NCI-H1048 (cell line): ENCODE measurements at places on chromosomes 2 and 18.

GRCh38 chr2:168210895-168211570, 36.4 kb downstream of the STK39 start:
- DNase-seq: no peak

DNA sequence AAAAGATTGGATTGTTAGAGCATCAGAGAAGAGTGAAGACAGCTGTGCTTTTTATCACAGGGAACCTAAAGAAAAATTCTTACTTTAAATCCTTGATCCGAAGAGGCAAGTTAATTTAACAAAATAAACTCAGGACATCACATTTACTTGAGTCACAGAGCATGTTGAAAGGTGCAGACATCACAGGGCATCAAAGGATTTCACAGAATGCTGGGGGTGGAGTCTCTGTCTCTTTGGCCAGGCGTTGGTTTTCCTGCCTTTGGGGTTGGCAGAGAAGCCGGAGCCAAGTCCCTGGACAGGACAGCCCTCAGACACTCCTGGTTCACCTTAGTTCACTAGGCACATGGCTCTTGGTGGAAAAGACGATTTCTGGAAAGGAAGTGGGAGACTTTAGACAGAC, 56.3 kb downstream of the SH3RF3 start:
- DNase-seq: no peak

DNA sequence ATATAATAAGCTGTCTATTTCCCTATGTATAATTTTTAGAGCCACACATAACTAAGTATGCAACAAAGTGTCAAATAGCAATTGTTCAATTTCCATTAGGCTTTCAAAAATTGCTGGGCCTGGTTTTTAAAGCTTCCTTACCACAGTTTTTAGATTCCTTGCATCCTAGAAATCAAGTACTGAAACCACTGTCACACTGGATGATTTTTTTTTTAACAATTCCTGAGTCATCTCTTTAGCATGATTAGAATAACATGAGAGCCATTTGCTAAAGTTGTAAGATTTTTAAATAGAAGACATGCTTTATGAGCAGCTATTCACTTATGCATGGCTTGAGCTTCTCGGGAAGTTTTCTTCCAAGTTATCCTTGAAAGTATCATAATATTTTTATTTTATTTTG, 319.5 kb upstream of the NXPH2 start:
- no peak for DNase-seq

- DNase-seq: no peak
Observed at GRCh38 chr2:213104092-213104902, 47.1 kb downstream of the IKZF2 start.

GRCh38 chr2:149564097-149564496, 23.5 kb downstream of the MMADHC start:
- no peak for DNase-seq

DNA sequence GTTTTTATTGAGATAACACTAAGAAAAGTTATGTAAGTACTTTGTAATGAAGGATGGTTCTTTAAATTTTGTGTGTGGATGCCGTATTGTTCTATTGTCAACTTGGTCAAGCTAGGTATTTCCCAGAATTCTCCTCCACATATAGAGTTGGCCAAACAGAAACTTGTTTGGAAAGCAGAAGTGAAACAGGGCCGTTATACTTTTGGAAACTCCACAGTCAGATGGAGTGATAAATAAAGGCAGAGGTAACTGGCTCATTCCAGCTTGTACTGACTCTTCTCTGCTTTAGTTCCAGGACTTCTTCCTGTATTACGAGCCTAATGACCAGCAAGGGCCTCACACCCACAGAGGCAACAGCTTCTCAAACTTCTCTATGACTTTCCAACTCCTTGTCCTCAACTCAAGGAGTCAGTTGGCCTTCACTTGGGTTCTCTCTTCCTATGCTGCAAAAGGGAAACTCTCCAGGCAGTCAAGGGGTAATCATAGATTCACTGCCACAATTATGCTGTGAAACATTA, 16.4 kb upstream of the STARD7 start:
- DNase-seq: no peak

DNA sequence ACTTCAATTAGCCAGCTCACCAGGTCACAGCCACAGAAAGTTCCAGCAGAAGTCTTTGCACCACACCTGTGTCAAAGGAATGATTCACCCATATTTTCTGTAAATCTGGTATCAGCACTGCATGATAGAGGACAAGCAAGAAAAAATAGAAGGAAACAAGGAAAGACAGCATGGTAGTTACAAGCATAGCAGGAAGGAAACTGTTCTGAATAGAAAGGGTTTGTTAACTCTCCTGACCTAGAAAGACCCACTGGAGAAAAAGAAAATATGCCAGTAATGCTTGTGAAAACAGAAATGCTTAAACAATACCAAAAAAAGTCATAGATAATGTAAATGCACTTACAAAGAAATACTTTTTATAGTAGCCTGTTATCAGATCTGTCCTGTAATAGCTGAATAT, 40.8 kb downstream of the SCRN3 start:
- no peak for DNase-seq

DNA sequence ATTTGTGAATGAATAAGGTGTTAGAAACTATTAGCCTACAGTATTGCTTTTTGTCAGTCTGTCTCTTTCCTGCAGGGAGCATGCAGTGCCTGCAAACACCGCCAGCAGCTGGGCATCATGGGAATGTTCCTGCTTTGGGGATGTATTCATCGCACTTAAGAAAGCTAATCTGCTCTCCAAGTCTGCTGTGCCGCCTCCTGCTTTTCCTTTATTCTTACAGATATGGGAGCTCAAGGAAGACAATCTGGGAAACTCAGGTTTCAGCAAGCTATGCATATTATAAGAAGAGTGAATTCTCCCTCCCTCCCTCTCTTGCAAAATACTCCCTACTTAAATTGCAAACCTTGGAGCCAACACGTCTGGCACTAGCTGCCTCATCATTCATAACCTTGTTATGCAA, 479.2 kb upstream of the ACVR2A start:
- no peak for DNase-seq

DNA sequence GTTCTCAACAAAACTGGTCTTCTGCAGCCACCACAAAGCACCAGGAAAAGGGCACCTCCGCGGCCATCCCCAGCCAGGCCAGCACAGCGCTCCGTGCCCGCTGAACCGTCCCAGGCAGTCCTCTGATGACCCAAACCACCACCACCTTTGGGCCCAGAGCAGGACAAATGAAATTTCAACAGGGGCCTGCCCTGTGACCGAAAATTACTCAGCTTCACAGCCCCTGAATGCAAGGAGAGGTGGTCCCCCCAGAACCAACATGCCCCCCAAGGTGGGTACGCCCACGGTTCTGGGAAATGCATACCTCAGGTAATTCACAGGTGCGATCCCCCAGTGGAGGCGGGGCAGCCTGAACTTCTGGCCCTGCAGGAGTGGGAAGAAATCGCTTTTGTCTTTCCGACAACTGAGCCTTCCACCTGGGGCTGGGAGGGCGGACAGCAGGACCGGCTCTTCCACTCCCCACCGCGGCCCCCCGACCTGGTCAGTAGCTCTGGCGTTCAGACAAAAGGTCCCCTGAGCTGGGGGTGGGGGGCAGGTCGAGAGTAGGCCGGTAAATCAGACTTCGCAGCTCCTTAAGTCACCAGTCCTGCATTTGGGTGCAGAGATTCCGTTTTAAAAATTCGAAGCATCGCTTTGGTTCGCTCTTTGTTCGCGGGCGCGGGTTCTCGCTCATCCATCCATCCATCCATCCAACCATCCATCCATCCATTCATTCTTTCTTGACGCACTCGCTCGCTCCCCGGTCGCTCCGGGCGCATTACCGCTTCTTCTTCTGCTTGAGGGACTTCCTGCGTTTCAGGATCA, 1.4 kb downstream of the ARL4C start:
- no peak for DNase-seq
